ENCODE measurements at places on chromosomes 7 and 10. TPM values are rescaled to one million over a fixed set of nuclear protein-coding genes. Genes with fewer than 3 reads are reported as not detected.

The PCBD1 gene
- total RNA-seq: 67.7 TPM

GRCh38 chr7:24434972-24435371 lies 138.3 kb upstream of the PALS2 start:
- H3K36me3 ChIP-seq: no peaks in the 10 kb centered on the region
- H3K4me3 ChIP-seq: no peak overlapping the region
- no peak overlapping the region for H3K27ac ChIP-seq
- H3K4me1 ChIP-seq: no peaks in the 10 kb centered on the region
- H3K27me3 ChIP-seq: no peaks in the 10 kb centered on the region

- H3K27me3 ChIP-seq: no peaks in the 10 kb centered on the region
- H3K36me3 ChIP-seq: peaks cover 9% of the 10 kb centered on the region
- no peaks in the 10 kb centered on the region for H3K4me1 ChIP-seq
- peak; percentile 81 for DNase-seq
- no peak overlapping the region for H3K27ac ChIP-seq
Observed at GRCh38 chr7:38796626-38797501, 112.1 kb downstream of the VPS41 start.

DNA sequence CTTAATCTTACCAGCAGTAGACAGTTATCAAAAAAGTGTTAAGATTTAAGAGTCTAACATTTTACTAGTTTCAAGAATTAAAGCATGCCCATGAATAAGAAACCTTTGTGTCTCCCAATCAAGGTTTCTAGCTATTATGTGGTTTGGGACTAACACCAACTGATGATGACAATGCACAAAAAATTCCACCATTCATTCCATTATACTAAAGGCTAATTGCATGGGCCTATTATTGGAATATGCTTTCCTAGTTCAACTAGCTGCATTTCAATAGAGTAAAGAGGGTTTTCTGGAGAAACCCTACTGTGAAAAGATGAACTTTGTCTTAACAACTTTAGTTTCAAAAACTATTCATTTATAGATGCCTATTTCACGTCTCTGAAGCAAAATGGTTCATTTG lies 44.6 kb downstream of the UBE2H start:
- H3K4me1 ChIP-seq: peaks cover 20% of the 10 kb centered on the region
- no peak overlapping the region for H3K4me3 ChIP-seq
- no peak for DNase-seq
- no peak overlapping the region for H3K27ac ChIP-seq
- peaks cover 44% of the 10 kb centered on the region for H3K36me3 ChIP-seq

- no peak for DNase-seq
- no peak overlapping the region for H3K27ac ChIP-seq
- peaks cover 28% of the 10 kb centered on the region for H3K27me3 ChIP-seq
- H3K4me3 ChIP-seq: no peak overlapping the region
- no peaks in the 10 kb centered on the region for H3K4me1 ChIP-seq
Observed at GRCh38 chr7:108535257-108535656, 9.3 kb upstream of the PNPLA8 start.

Measured in activated CD4-positive, alpha-beta T cell treated with anti-CD3 and anti-CD28 coated beads, Interleukin-2, amount 10 ng/mL, durations not matched to agents 24 days and 14 days (primary cell).